ENCODE measurements at places on chromosomes 1 and 21.

GRCh38 chr1:85358702-85359438 is 82.4 kb upstream of the BCL10 start:
- no peak for DNase-seq

DNA sequence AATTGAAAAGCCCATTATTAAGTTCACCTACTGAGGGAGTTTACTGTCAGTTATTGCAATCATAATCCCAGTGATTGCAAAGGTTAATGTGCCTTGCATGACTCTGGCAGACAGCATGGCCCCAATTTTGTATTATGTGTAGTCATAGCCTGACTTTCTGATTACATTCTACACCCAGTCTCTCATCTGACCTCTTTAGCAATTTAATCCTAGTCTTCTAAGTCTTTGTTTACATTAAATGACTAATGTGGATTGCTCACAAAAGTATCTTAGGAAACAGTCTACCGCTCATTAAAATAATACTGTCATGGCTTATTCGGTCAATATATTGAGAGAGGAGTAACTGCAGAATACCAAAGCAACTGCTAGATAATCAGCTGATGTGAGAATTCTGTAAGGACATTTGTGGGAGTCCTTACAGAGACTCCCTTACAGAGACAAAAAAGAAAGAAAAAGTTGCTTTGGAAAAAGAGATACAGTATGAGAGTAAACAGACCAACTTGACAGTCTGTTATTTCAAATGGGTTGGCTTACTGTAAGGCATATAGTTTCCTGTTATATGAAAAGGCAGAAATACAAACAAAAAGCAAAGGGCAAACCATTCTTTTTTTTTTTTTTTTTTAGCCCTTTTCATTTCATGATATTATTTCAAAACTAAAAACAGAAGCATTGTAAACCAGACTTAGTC is 42.8 kb downstream of the SMG7 start:
- DNase-seq = no peak

- DNase-seq = no peak
These were observed 54.6 kb downstream of the PRKCZ start for GRCh38 chr1:2104621-2105427.

DNA sequence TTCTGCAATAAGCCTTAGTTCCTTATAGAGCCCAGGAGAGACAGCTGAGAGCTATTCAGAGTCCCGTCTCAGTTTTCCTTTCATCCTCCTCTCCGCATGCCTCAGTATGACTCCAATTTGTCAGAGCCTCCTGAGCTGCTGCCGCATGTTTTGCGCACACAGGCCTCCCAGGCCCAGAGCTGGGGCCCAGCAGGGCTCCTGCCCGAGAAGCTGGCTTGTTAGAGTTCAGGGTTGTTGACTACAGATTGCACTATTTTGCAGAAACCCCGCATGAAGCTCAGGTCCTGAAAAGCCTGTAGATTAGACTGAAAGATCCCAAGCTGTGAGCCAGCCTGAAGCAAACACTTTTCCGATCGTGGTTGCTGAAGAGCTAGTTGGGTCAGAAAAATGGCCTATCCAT is 51.5 kb downstream of the IGSF5 start:
- no peak for DNase-seq

GRCh38 chr1:118944133-118944532 is 44.0 kb downstream of the TBX15 start:
- DNase-seq = no peak

DNA sequence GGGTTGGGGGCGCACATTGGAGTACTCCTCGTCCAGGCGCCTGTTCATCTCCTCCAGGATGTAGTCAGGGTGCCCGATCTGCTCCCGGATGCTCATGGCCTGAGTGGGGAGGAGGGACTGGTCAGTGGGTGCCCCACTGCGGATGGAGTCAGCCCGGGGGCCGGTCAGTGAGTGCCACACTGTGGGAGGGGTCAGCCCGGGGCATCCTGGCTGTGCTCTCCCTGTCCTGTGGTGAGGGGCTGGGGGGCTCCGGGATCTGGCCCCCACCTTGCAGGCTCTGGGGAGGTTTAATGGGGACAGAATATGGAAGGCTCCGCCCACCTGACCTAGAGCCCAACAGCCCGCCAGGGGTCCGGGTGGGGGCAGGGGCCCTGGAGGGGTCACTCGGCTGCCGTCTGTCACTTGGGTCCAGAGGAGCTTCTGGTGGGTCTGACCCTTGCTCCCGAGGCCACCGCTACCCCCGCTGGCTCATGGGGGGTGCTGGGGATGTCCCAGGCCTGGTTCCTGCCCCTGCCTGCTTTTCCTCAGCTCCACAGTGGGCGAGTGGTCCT is 8.8 kb downstream of the PRXL2B start:
- no peak for DNase-seq

DNA sequence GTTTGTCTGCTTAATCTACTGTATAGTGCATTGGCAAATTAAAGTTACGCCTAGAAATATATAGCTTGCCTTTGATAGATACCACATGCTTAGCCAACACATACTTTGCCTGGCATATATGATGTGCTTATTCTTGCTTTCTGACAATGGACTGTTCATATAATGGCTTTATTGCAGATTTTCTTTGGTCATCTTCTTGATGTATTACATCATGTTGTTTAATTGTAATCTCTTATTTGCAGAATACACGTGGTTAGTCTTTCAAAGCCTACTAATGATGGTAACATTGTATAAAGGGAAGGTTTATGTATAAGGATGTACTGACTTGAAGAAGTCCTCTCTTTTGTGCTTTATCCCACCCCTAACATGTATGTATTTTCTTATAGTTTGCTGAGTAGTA is 201.5 kb downstream of the PDE4B start:
- DNase-seq = no peak

- DNase-seq = no peak
These were observed 21.9 kb downstream of the RAB3B start for GRCh38 chr1:51968632-51969031.

- no peak for DNase-seq
These were observed 101.1 kb upstream of the JUN start for GRCh38 chr1:58884706-58885661.

DNA sequence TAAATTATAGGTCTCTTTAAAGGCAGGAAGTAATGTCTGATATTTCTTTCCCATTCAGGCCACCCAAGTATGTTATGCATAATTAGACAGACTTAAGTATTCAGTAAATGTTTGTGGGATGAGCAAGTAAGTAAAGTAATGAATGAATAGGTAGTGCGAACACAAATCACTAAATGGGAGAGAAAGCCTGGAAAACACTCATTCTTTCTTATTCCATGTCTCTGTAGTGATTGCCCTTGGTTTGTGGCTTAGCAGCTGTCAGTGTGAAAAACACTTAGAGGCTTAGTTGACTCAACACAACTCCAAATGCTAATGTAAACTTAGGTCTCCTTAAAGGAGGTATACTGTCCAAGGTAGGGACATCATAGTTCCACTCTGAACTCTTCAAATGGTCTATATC is 182.5 kb downstream of the ZC3H11B start:
- DNase-seq = no peak

GRCh38 chr1:225811622-225812487 is 1.9 kb downstream of the EPHX1 start:
- no peak for DNase-seq

DNA sequence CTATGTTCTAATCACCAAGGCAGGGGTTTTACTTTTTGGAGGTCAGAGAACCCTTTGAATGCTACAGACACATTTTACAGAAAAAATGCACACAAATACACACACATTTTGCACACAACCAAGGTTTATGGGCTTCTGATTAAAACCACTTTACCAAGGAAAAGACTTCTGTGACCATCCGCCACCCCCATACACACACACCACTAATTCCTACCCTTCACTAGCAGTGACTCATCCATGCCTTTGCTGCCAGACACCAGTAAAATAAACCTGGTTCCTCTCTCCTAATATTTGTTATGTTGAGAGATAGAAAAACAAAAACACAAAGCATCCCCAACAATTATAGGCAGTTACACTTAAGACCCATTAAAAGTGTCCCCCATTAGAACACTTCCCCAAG is 12.9 kb downstream of the PIGM start:
- DNase-seq = no peak

- no peak for DNase-seq
These were observed 32.8 kb upstream of the AJAP1 start for GRCh38 chr1:4621646-4622045.

DNA sequence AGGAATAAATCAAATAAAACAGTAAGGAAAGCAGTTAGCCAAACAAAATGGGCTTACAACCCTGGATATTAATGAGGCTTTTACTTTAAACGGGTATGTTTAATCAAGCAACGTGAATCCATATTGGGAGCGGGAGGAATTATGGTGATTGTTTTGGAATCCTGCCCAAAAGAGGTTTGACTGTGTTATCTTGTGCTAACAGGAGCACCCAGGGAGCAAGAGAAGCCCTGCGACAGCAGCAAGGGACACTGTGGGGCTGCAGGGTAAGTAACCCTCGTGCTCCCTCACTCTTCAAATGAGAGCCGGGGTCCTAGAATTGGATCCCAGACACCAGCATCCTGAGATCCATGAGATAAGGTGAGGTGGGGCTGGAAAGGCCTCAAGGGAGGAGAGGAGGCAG is 72.6 kb upstream of the PGBD5 start:
- no peak for DNase-seq

DNA sequence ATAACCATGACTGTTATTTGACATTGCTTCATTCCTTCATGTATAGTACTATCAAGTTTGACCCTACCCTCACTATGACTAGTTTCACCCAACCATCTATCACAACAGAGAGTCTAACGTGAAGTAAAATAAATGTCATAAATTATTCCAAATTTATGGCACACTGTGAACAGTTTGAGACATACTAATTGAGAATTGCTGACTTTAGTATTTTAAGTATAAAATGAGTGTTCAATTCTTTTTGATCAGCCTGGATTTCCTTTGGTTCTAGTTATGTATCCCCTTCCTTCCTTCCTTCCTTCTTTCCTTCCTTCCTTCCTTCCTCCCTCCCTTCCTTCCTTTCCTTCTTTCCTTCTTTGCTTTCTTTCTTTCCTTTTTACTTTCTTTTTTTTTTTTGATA is 14.5 kb downstream of the CR1 start:
- DNase-seq = no peak

- DNase-seq = peak; percentile 2
These were observed 31.3 kb upstream of the CLCA4 start for GRCh38 chr1:86515597-86515996.

DNA sequence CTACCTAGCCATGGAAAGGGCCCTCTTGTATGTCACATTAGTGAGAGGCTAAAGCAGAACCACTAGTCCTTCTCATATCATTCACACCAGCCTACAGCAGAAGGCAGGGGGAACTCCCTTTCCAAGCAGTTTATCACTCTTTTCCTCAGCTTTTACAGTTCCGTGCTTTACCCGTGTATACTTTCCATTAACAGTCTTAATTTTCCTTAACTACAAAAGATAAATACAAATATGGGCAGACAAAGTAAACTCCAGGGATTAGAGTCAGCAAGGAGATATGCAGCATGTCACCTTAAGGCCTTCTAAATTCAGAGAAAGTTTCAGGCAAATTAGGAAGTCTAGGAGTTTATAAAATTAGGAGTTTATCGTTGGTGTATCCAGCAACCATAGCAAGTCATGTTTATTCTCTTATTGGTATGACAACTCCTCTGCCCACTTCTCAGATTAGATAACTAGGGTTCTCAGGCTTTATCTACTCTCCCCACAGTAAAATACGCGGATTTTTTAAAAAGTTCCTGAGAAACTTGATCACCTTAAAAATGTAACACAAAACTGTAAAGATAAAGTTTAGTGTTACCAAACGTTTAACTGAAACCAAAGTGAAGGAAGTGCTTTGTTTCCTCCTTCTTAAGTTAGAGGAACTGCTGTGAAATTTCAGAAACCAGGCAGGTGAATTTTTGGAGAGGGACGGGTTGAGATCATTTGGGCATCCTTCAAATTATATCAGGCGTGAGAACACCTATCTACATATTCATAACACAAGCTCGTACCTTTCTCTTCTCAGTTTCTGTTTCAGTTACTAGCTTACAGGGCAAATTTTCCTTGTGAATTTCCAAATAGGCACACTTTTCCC is 42.7 kb upstream of the SLC19A2 start:
- no peak for DNase-seq

DNA sequence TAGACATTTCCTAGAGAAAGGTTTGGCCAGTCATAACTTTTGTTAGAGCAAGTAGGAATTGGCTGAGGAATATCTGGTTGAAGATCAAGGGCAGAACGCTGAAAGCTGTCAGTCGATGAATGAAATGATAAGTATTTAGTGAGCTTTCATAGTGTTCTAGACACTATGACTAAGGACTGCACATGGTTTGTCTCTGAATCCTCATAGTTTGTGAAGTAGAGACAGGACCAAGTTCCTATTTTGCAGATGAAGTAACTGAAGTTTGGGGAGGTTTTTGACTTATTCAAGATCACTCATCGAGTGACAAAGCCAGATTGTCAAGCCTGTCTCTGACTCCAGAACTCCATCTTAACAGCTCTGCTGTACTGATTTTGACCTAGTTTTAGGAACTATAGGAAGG is 4.7 kb downstream of the ELOA start:
- no peak for DNase-seq

- peak; percentile 12 for DNase-seq
These were observed 9.7 kb downstream of the CD2 start for GRCh38 chr1:116763787-116764465.

- no peak for DNase-seq
These were observed 115.6 kb upstream of the KAZN start for GRCh38 chr1:14482784-14483450.

DNA sequence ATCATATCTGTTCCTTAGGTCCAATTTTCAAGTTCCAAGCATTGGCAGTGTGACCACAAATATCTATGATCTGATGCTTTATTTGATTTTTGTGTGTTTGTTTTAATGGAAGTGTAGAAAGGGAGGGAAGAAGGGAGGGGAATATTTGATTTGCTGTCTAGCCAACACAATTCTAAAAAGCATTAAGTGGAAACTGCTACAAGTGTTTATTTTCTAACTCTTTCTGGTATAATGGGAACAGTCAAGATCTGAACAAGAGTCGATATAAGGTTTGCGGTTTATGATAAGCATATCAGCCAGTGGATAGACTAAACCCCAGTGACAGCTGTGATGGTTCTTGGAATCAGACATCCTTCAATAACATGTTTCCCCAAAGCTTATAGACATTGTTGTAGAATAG is 267.8 kb upstream of the SNX7 start:
- DNase-seq = no peak

- no peak for DNase-seq
These were observed 54.3 kb downstream of the ZSWIM5 start for GRCh38 chr1:45152126-45152525.

DNA sequence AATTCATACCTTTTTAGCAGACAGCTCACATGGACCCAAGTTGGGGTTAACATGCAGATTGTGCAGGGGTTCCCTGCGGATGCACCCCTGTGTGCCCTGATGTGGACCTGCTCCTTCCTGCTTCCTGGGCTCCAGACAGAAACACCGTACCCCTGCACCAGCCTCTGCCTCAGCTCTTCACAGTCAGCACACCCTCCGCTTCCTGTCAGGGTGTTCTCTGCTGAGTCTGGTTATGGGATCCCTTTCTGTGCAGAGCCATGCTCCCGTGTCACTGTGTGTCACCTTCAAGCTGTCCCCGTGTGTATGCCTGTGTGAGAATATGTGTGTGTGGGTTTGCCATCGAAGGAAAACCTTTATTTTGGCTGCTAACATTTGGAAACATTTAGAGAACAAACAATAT is 48.7 kb upstream of the KCNJ15 start:
- no peak for DNase-seq

All from GDM1 (cell line).